Activated CD4-positive, alpha-beta T cell treated with anti-CD3 and anti-CD28 coated beads, Interleukin-2, amount 50 U/mL, for 48 hours (primary cell): ENCODE measurements at places on chromosomes 6 and 20.

- DNase-seq, result no peak
Observed at GRCh38 chr20:44616604-44616964, 34.2 kb downstream of the PKIG start.

GRCh38 chr6:1792989-1793388 is 183.3 kb downstream of the FOXC1 start:
- DNase-seq, result peak; percentile 27

GRCh38 chr20:48761874-48762273 is 65.9 kb downstream of the PREX1 start:
- DNase-seq, result no peak

- DNase-seq, result no peak
Observed at GRCh38 chr6:75103431-75103830, 102.4 kb downstream of the COL12A1 start.

DNA sequence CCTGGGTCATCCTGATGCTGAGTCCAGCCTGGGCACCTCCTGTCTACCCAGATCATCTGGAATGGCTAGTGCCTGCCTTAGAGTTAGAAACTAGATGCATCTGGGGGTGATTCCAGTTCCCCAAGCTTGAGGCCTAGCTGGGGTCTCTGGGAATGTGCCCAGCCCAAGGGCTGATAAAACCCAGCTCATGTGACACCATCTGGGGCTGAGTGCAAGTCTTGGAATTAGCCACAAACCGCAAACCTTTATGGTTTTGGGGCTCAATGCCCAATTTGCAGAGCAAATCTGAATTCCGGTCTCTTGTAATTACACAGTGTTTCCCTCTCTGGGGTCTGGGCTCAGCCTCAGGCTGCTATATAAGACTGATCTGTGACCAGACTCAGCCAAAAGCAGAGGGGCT is at the start of gene BPIFB4:
BPIFB4 (plus strand) TSS at position 385 of the 400 bp plus-strand sequence. CDS start 1,884 bp downstream, outside the sequence.
- no peak for DNase-seq

DNA sequence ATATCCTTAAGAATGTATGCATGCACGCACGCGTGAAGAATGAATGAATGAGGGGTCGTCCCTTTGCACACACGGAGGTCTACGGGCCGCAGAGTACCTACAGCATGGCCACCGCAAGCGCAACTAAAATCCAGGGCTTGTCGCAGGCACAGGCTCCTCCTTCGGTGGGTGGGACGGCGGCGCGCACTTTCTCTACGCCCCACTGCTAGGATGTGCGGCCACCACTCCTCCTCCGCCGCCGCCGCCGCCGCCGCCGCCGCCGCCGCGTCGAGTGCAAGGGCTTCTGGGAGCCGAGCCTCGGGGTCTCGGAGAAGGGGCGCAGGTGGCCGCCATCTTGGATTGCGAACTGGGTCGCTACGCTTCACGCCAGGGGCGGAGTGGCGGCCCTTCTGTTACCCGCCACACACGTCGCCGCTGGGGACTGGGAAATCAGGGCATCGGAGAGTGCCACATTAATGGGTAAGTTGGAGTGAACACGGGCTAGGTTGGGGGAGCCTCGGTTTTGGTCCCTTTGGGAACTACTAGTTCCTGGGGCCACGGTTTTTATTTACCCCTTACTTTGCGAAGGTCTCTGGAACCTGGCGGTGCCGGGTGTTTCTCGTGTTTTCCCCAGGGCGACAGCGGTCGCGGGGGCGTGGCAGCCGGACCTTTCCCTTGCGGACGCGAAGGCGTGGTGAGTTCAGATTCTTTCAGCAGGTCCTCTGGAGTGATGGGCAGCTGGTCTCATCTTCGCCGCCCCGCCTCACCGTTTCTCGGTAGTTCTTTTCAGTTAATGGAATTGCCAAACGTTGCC is at the start of gene KPNA5:
KPNA5 (plus strand) TSS at position 332 of the 793 bp plus-strand sequence; CDS start at position 456, 124 bp downstream.
- peak; percentile 93 for DNase-seq

DNA sequence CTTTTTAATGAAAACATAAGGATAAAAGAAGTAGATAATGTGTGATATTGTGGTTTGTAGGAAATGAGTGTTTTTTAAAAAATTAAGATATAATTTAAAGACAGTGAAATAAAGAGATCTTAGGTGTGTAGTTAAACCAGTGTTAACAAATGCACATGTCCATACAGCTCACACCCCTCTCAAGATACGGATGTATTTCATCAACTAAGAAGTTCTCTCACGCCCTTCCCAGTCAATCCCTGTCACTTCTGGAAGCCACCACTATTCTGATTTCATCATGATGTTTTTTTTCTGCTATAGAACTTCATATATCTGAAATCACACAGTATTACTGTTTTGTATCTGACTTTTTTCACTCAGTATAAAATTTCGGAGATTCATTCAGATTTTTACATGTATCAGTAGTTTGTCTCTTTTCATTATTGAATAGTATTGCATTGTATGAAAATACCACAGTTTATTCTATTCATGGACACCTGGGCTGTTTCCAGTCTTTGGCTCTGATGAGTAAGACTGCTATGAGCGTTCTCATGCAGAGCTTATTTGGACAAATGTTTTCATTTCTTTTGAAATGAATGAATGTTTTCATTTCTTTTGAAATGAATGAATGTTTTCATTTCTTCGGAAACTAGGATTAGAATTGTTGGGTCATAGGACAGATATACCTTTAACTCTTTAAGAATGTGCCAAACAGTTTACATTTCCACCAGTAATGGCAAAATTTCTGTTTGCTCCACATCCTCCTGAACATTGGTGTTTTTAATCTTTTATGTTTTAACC is 49.7 kb upstream of the ELOVL5 start:
- no peak for DNase-seq

DNA sequence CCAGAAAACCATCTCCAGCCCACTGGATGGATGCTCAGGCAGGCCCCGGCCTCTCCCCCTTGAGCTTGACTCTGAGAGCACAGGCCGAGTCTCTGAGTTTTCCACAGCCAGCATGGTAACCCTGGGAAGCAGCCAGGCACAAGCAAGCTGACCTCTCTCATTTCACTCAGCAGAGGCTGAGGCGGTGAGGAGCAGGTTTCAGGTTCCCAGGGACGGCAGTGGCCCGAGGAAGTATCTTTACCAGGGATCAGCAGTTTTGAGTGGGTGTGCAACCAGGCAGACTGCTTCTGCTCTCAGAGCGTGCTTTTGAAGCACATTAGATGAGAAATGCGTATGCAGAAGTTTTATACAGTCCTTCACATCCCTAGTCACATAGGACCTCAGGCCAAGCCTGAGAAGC is 12.6 kb downstream of the HCK start:
- no peak for DNase-seq

DNA sequence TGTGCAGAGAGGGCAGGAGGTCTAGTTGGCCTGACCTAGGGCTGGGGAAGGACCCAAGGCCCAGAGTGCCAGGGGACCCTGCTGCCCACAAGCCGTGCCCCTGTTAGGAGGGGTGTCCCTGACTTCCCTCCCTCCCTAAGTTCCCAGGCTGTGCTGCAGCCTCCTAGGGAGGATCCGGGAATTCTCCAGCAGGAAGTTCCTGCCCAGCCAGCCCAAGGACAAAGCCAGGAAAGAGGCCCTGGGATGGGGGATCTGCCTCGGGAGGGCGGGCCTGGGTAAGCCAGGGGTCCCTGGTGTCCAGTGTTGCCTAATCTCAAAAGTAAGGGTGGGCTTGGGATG is 9.3 kb upstream of the BAK1 start:
- no peak for DNase-seq

DNA sequence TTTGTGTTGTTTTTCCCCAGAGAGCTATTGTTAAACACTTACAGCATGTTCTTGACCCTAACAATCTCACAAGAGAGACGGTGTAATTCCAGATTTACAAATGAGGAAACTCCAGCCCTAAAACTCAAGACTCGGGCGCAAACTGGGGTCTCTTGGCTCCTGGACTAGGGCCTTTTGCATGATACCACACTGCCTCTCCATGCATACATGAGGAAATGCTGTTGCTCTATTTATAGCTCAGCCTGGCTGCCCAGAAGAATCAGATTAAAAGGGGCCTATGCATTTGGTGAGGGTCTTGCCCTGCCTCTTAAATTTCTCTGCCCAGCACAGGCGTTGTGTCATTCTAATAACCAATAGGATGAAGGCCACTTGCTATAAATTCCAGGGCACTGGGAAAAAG is 30.5 kb upstream of the SNRPB2 start:
- no peak for DNase-seq
